ENCODE measurements at places on chromosomes 4 and X.

DNA sequence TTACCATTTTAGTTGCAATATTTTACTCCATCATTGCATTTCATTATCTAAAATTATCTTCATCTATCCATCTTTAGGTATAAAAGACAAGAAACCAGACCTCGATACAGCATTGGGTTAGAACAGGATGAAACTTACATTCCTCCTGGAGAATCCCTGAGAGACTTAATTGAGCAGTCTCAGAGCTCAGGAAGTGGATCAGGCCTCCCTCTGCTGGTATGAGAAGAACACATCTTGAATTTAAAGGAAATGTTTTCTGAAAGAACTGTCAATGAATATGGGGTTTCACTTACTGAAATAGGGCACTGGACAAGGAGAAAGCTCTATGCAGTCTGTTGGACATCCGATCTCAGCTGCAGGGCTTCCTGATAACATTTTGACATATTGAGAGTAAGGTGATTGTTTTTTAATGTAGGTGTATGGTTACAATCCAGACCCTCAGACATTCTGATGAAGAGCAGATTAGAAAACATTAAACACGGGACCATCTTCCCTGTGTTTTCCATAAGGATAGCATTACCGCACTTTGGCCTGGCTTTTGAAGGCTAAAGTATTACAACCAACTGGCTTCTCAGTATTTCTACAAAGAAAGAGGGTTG, 367.2 kb downstream of the BMPR1B start:
- H3K36me3 ChIP-seq, result no peaks in the 10 kb centered on the region
- DNase-seq, result no peak
- no peak overlapping the region for H3K4me3 ChIP-seq
- no peak overlapping the region for H3K27ac ChIP-seq
- no peaks in the 10 kb centered on the region for H3K4me1 ChIP-seq

GRCh38 chr4:174449944-174450785, 72.1 kb downstream of the HPGD start:
- H3K4me3 ChIP-seq, result no peak overlapping the region
- H3K27ac ChIP-seq, result peak overlapping the region; percentile 47
- no peaks in the 10 kb centered on the region for H3K4me1 ChIP-seq

- no peak for DNase-seq
- no peaks in the 10 kb centered on the region for H3K4me1 ChIP-seq
- H3K4me3 ChIP-seq, result no peak overlapping the region
- no peaks in the 10 kb centered on the region for H3K36me3 ChIP-seq
- no peak overlapping the region for H3K27ac ChIP-seq
These were observed 39.6 kb upstream of the NKX1-1 start for GRCh38 chr4:1445716-1446445.

- no peak overlapping the region for H3K4me3 ChIP-seq
- no peaks in the 10 kb centered on the region for H3K27me3 ChIP-seq
- H3K4me1 ChIP-seq, result no peaks in the 10 kb centered on the region
- no peak overlapping the region for H3K27ac ChIP-seq
These were observed 15.8 kb downstream of the C4orf50 start for GRCh38 chr4:6002492-6002833.

DNA sequence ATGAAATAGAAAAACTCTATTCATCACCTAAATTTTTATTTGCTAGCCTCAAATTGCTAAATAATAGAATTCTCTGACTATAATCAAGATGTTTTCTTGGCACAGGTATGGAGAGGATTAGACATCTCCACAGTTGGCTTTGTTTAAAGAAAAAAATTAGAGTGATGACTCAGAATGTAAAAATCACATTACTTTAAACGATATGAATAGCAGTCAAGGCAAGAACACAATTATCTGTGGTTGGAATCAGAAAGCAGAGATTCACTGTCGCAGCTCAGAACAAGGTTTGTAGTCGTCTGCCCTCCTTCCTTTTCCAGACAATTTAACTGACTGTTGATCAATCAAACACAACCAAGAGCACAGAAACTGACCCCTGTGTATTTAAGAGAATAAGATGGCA, 32.2 kb upstream of the CCKAR start:
- H3K36me3 ChIP-seq, result no peaks in the 10 kb centered on the region
- no peaks in the 10 kb centered on the region for H3K4me1 ChIP-seq
- H3K27ac ChIP-seq, result no peak overlapping the region
- H3K27me3 ChIP-seq, result peaks cover 3% of the 10 kb centered on the region
- H3K4me3 ChIP-seq, result no peak overlapping the region
- DNase-seq, result no peak

- H3K27me3 ChIP-seq, result no peaks in the 10 kb centered on the region
- no peak overlapping the region for H3K4me3 ChIP-seq
- DNase-seq, result no peak
- H3K4me1 ChIP-seq, result no peaks in the 10 kb centered on the region
- H3K27ac ChIP-seq, result no peak overlapping the region
- peaks cover 72% of the 10 kb centered on the region for H3K36me3 ChIP-seq
These were observed 38.9 kb downstream of the SMC1A start for GRCh38 chrX:53383376-53384076.

- H3K27ac ChIP-seq, result no peak overlapping the region
- no peak for DNase-seq
- peaks cover 13% of the 10 kb centered on the region for H3K4me1 ChIP-seq
- H3K4me3 ChIP-seq, result no peak overlapping the region
- H3K27me3 ChIP-seq, result no peaks in the 10 kb centered on the region
- H3K36me3 ChIP-seq, result no peaks in the 10 kb centered on the region
These were observed 222.4 kb upstream of the ANKRD50 start for GRCh38 chr4:124934916-124935315.

- H3K36me3 ChIP-seq, result no peaks in the 10 kb centered on the region
- no peaks in the 10 kb centered on the region for H3K4me1 ChIP-seq
- DNase-seq, result no peak
- H3K4me3 ChIP-seq, result no peak overlapping the region
- no peak overlapping the region for H3K27ac ChIP-seq
These were observed 145.0 kb upstream of the CT83 start for GRCh38 chrX:116607776-116608175.

- peaks cover 7% of the 10 kb centered on the region for H3K4me1 ChIP-seq
- H3K36me3 ChIP-seq, result no peaks in the 10 kb centered on the region
- no peak overlapping the region for H3K4me3 ChIP-seq
- no peaks in the 10 kb centered on the region for H3K27me3 ChIP-seq
- no peak for DNase-seq
These were observed 58.8 kb downstream of the LNX1 start for GRCh38 chr4:53532521-53532920.

GRCh38 chr4:133156096-133156495, 7.0 kb downstream of the PCDH10 start:
- H3K4me1 ChIP-seq, result peaks cover 17% of the 10 kb centered on the region
- H3K4me3 ChIP-seq, result no peak overlapping the region
- no peaks in the 10 kb centered on the region for H3K36me3 ChIP-seq
- H3K27ac ChIP-seq, result no peak overlapping the region
- DNase-seq, result no peak

DNA sequence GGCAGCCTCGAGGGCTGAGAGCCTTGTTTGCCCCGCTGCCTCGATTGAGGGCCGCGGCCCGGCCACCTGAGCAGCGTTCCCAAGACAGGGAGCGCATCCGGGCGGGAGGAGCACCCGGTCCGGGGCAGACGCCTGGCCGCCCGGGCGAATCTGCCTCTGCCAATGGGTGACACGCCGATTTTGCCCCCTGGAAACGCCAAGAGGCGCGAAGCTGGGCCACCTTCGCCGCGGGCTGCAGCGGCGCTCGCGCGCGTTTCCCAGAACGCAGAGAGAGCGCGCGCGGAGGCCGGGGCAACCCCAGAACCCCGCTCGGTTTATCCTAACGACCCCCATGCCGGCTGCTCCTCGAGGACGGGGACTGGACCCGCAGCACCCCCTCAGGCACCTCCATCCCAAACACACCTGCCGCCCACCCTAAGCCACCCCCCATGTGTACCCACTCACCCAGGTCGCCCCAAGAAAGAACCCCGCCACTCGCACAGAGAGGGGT, 575 bp downstream of the MAP7D2 start:
- no peak for DNase-seq
- no peaks in the 10 kb centered on the region for H3K27me3 ChIP-seq
- H3K27ac ChIP-seq, result no peak overlapping the region
- no peaks in the 10 kb centered on the region for H3K4me1 ChIP-seq
- H3K4me3 ChIP-seq, result peak overlapping the region; percentile 29

DNA sequence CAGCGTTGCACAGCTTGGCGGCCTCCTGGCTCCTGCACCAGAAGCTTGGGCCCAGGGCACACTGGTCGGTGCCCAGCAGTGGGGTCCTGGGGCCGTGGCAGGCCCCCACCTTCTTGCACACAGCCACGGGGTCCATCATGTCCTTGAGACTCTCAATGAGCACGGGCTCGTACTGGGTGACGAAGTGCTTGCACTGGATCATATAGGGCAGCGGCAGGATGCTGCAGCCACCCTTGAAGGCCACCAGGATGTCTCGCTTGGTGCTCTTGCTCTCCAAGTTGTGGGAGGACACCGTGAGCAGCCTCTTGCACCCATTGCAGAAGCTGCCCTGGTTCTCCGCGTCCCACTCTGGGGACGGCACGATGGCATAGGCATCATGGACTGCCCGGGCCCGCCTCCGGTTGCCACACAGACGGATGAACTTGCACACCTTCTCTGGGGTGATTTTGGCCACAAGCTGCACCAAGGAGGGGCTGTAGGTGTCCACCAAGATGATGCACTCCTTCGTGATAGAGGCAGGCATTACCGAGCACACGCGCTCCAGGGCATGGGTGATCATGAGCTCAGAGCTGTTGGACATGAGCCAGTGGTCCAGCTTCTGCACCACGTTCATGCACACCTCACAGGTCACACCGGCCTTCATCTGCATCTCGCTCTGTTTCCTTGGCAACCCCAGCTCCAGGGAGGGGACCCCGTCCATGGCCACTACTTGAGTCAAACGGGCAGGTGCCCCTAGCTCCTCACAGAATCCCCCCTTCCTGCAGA, 1.2 kb downstream of the PSAPL1 start:
- no peak for DNase-seq
- H3K4me1 ChIP-seq, result no peaks in the 10 kb centered on the region
- no peak overlapping the region for H3K27ac ChIP-seq
- H3K4me3 ChIP-seq, result no peak overlapping the region
- H3K36me3 ChIP-seq, result no peaks in the 10 kb centered on the region

GRCh38 chr4:140884431-140885058, 128.4 kb upstream of the TBC1D9 start:
- no peak overlapping the region for H3K27ac ChIP-seq
- no peaks in the 10 kb centered on the region for H3K36me3 ChIP-seq
- no peak overlapping the region for H3K4me3 ChIP-seq

DNA sequence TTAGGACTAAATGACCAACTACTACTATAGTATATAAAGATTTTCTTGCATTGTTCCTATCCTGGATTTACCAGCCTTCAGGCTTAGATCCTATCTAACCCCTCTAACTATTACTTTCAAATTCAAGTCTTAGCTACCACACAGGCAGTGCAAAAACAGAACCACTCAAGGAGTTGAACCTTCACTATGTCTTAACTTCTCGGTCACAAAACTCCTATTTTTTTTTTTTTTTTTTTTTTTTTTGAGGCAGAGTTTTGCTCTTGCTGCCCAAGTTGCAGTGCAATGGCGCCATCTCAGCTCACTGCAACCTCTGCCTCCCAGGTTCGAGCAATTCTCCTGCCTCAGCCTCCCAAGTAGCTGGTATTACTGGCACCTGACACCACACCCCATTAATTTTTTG, 6.3 kb upstream of the FAM200B start:
- DNase-seq, result no peak
- H3K27me3 ChIP-seq, result no peaks in the 10 kb centered on the region
- H3K4me1 ChIP-seq, result peaks cover 8% of the 10 kb centered on the region
- H3K36me3 ChIP-seq, result no peaks in the 10 kb centered on the region

DNA sequence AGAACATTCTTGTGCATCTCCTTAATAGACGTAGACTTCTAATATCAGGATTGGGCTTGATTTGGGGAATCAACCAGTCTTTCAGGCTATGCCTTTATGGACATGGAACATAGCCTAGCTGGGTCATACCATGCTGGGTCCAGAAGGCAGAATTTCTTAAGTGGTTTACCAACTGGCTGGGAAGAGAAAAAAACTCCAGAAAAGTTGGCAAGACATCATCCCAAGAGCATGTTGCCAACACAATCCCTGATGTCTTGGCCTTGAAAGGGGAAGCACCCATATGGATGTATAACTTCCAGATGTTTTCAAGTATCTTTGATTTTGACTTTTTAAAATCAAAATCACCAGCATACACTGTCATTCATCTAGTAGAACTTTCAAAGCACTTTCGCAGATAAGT, 138.0 kb upstream of the FGF13 start:
- H3K27me3 ChIP-seq, result no peaks in the 10 kb centered on the region
- H3K4me3 ChIP-seq, result no peak overlapping the region
- no peaks in the 10 kb centered on the region for H3K4me1 ChIP-seq
- no peak overlapping the region for H3K27ac ChIP-seq

GRCh38 chr4:143384381-143384994, 47.8 kb downstream of the GAB1 start:
- peak; percentile 85 for DNase-seq
- no peak overlapping the region for H3K4me3 ChIP-seq
- peaks cover 53% of the 10 kb centered on the region for H3K4me1 ChIP-seq
- H3K36me3 ChIP-seq, result no peaks in the 10 kb centered on the region
- no peaks in the 10 kb centered on the region for H3K27me3 ChIP-seq

DNA sequence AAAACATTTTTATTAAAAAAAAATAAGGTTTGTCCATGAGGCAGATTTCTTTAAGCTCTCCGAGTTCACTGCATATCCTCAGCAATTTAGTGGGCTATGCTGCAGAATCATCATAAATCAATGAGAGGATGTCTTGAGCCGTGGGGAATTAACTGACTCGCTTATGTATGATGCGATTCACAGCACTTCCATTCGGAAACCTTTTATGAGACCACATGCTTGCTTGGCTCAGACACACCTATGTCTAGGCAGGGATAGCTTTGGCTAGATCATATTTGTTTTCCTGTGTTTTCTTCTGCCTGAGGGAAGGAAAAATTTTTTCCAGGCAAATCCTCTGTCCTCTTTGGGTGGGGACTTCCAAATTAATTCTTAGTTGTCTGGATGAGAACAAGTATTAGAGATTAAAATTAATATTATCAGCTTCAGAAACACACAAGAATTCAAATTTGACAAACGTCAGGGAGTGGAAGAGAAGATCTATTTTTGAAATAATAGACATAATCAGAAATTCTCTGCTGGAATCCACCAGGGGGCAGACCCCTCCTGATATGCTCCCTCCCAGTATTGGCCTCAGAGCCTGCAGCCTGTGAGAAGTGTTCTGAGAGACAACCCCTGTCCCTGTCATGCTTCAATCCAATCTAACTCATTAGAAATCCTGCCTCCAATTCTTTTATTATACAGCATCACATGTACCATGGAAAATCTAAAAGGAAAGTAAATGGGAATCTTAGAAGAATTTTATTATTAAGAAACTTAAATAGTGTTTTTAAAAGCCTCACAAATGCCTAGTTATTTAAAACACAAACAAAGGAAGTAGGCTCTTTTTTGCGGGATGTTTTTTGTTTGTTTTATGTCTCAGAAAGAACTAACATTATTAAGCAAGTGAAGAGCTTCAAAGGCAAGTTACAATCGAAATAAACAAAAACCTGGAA, 345.1 kb upstream of the TACR3 start:
- H3K27me3 ChIP-seq, result no peaks in the 10 kb centered on the region
- no peak overlapping the region for H3K27ac ChIP-seq
- peak; percentile 21 for DNase-seq

- H3K4me3 ChIP-seq, result no peak overlapping the region
- H3K27me3 ChIP-seq, result no peaks in the 10 kb centered on the region
- no peak for DNase-seq
These were observed 173.8 kb downstream of the ADGRL3 start for GRCh38 chr4:61373901-61374440.
